ENCODE measurements at places on chromosomes 12 and 14.
A peak's percentile ranks its signal among the peaks of the same experiment; 100 is the strongest.

GRCh38 chr14:106268013-106268727 lies 741.8 kb downstream of the TMEM121 start:
- no peak for DNase-seq

DNA sequence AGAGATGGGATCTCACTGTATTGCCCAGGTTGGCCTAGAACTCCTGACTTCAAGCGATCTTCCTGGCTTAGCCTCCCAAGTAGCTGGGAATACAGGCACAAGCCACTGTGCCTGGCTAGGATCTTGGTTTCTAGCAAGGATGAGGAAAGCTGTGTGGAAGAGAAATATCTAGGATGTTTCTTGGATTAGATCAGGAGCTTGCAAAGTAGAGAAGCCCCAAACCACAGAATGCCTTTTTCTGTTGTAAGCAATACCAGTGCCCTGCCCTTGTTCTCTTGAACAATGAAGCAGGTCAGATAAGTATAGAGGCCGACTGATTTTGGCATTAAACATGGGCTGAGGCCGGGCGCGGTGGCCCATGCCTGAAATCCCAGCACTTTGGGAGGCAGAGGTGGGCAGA lies 44.3 kb upstream of the STRN3 start:
- peak; percentile 94 for DNase-seq

GRCh38 chr12:99133401-99133800 lies 488.3 kb downstream of the APAF1 start:
- DNase-seq: peak; percentile 20

- DNase-seq: no peak
These were observed 17.6 kb upstream of the BCL11B start for GRCh38 chr14:99289394-99290189.

- no peak for DNase-seq
These were observed 384.5 kb downstream of the EMP1 start for GRCh38 chr12:13581031-13581430.

DNA sequence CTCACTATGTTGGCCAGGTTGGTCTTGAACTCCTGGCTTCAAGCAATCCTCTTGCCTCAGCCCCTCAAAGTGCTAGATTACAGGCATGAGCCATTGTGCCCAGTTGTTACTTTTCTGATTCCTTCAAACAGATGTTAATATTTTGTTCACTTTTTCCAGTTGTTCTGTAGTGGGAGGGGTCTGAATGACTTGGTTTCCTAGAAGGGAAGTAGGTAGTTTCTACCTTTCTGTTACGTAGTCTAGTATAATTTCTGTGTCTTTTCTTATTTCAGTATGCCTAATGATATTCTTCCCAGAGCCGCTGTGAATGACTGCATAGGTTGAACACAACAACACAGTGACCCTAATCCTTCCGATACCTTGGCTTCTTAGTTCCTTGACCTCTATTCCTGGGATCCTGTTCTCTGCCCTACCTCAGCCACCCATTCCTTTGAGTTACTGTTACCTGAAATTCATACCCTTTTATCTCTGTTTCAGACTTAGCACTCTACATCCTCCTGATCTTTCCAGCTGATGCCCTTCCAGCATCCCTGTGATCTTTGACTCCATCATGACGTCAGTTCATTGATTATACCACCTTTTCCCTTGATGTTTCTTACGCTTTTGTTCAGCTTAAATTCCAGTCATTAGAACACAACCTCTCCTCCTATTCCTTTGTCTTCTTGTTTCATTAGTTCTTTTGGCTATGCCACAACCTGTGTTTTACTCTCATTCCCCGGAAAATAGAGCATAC lies 33.3 kb downstream of the RCOR1 start:
- DNase-seq: no peak

GRCh38 chr12:1929241-1929984 lies 11.0 kb upstream of the CACNA2D4 start:
- no peak for DNase-seq

DNA sequence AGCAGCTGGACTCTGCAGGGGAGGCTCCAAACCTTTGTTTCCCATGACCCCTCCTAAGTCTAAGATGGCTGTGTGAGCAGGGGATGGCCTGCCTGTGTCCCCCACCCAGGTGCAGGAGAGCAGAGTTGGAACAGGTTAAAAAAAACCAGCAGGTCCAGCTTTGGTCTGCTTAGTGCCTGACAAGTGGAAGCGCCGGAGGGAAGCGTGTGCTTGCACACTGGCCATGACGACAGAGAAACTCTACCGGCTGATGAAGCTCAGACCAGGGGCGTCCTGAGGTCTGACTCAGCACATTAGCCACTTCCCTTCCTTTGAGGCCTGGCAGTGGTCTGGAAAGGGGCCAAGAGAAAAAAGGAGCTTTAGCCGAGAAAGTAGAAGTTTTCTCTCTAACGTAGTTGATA lies 280.1 kb downstream of the VRK1 start:
- peak; percentile 97 for DNase-seq

GRCh38 chr14:64764641-64765520 lies 60.7 kb downstream of the PLEKHG3 start:
- peak; percentile 92 for DNase-seq

- DNase-seq: peak; percentile 61
These were observed 521 bp upstream of the PCED1B start for GRCh38 chr12:47078733-47079467.

DNA sequence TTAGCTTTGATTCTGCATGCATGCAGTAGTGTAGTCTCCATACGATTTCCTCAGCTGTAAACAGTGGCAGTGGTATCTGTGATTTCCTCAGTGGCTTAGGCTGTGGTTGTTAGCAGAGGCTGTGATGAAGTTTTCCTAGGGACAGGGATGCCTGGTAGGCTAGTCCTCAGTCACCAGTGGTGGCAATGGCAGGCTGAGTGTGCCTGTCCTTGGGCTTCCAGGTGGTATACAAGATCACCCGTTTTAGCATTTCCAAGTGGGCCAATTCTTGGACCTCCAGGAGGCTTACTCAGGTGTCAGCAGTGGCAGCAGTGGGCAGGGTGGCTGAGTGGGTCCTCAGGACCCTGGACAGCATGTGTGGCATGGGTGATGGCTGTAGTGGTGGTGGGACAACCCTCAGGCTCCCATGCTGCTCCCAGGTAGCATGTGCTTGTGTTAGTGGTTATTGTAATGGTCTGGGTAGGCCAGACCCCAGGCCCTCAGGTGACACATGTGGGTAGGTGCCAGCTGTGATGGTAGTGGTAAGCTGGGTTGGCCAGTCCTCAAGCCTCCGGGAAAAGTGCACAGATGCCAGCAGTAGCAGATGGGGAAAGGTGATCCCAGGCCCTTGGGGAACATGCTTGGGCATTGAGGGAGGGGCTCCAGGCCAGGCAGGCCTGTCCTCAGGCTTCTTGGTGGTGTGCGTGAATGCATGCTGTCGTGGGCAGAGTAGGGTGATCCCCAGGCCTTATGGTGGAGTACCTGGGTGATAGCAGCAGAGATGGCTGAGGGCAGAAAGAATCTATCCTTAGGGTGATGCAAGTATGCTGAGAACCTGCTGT lies 146.5 kb downstream of the PAPOLA start:
- no peak for DNase-seq

DNA sequence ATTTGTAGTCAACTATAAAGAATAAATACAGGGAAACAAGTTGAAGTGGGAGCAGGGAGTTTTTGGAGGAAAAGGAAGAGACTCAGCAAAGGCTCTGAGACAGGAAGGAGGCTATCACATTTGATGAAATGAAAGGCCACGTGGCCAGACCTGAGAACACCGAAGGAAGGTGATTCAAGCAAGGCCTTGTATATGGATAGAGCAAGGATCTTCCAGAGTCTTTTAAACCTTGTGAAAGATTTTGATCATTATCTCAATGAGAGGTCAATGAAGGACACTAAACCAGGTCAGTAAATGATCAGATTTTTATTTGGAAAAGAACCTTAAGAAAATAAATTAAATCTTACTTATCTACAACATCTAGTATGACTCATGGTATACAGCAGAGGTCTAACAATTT lies 523.5 kb downstream of the SLC16A7 start:
- no peak for DNase-seq

GRCh38 chr14:106039400-106039799 lies 513.0 kb downstream of the TMEM121 start:
- DNase-seq: no peak

GRCh38 chr14:103499709-103500108 lies 22.9 kb downstream of the CKB start:
- DNase-seq: no peak
